ENCODE measurements at places on chromosomes 7 and 10.

DNA sequence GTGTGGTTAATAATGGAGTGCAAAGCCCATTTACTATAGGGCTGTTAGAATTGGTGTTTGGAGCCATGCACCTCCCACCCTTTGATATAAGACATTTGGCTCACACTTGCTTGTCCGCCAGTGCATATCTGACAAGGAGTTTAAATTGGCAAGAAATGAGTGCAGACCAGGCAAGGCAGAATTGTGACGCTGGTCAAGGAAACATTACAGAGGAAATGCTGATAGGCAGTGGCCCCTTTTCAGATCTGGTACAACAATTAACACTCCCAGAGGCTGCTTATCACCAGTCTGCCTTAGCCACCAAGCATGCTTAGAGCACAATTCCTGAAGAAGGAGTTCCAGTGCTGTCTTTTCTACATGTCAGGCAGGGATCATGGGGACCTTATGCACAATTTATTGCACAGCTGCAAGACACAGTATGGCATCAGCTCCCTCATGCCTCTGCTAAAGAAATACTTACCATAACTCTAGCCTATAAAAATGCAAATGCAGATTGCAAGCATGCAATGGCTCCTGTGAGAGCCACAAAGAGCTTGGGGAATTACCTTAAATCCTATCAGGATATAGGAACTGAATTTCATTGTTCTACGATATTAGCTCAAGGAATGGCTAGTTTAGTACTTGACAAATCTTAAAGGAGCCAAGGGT, 35.2 kb downstream of the OR13A1 start:
- no peak for DNase-seq

GRCh38 chr7:106866298-106867281, 1.5 kb downstream of the PIK3CG start:
- DNase-seq, result no peak

DNA sequence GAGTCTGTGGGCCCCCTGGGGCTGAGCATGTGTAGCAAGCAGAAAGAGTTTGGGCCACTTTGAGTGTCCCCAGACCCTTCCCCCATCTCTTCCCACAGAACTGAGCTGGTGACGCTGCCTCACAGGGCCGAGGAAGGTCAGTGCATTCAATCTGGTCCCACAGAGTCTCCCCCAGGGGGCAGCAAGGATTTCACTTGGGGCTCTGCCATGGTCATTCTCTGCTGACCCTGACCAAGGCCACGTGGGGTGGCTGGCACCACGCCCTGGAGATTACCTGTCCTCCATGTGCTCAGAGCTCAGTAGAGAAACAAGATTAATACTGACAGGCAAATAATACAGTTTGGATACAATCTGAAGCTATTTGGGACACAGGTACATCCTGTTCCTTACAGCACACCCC, 30.2 kb downstream of the ADRA2A start:
- DNase-seq, result no peak

GRCh38 chr10:11448190-11448544, 163.3 kb downstream of the USP6NL start:
- no peak for DNase-seq

- no peak for DNase-seq
These were observed 65.2 kb downstream of the DKK1 start for GRCh38 chr10:52379287-52379686.

DNA sequence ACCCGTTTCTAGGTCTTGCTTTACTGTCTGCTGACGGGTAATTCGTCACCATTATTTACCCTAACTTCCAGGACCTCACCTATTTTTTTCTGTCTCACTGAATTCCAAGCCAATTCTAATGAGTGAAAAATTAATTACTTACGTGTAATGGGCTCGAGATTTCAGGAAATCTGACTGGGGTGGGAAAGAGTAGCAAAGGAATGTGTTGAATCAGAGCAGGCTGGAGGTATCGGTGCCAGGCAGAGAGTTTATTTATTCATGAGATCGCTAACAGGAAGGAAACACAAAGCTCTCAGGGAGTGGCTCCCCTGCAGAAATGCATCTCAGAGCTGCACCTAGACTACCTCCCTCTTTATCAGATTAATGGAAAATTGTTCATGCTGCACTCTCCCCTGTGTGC, 4.0 kb upstream of the DIP2C start:
- no peak for DNase-seq

DNA sequence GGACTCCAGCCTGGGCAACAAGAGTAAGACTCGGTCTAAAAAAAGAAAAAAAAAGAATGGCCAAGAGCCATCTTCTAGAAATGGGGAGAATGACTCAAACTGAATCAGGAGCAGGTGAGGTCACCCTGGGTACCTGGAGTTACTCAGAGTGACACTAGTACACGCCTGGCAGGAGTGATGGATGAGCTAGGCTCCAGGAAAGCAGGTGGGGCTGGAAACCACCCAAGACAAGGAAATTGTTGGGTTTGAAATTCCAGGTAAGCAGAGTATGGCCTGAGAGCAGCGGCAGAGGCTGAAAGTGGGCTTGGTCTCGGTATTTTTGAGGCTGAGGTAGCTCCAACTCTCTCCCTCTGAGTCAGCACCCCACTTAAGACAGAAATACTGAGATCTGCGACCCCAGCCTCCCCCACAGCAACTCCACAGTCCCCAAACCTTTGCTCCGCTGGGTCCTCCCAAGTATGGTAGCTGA, 18.5 kb downstream of the DDIT4 start:
- DNase-seq, result no peak

- DNase-seq, result no peak
These were observed 77.8 kb downstream of the SHH start for GRCh38 chr7:155734445-155734809.

- peak; percentile 26 for DNase-seq
These were observed 44.2 kb downstream of the JMJD1C start for GRCh38 chr10:63421591-63421990.

DNA sequence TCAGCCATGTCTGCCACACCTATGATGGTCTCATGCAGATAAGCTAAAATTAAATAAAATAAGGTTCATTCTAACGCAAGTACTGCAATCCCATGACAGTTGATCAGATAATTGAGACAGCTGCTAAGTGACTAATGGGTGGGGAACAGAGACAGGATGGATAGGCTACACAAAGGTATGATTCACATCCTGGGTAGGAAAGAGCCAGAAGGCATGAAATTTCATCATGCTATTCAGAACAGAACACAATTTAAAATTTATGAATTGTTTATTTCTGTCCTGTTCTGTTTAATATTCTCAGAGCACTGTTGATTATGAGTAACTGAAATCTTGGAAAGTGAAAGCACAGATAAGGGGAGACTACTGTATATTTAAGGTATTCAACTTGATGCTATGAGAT, 381.8 kb upstream of the SORCS1 start:
- DNase-seq, result no peak

DNA sequence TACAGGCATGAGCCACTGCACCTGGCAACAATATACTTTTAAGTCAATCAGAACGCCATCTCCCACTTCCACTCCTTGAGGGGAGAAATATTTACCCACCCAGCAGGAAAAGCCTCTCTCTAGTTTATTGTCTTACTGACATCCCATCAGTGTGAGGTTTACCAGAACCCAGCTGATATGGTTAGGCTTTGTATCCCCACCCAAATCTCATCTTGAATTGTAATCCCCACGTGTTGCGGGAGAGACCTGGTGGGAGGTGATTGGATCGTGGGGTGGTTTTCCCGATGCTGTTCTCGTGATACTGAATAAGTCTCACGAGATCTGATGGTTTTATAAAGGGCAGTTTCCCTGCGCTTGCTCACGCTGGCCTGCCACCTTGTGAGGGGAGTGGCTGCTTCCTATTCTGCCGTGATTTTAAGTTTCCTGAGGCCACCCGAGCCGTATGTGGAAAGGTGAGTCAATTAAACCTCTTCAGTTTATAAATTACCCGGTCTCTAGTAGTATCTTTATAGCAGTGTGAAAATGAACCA, 37.5 kb upstream of the TPK1 start:
- no peak for DNase-seq

DNA sequence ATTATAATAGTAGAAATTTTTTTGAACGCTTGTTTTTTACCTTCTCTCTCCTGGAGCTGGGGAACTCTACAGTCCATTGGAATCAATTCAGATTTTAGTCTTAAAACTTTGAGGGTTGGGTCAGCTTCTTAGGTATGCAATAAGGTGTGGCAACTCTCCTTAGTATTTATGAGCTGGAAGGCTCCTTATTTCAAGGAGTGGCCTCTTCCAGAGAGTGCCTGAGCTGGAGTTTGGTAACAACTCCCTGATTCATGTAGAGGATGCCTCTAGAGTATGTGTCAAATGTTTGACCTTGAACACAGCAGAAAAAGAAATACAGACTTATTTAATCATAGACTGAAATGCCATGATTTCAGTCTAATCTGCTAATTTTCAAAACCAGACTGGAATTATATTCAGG, 11.1 kb downstream of the CDK14 start:
- DNase-seq, result no peak

DNA sequence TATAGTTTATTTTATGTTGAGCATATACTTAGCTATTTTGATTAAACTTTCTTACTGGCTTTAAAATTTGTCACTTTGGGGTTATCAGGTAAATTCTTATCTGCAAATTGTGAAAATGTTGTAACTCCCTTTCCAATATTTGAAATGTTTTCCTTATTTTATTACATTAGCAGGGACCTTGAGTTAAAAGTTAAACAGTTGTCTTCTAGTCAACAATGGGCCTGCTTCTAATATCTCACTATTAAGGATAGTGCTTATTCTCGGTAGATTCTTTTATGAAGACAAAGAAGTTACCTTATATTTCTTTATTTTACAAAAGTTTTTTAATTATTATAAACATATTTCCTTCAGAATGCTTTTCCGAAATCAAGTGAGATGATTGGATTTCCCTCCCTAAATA, 53.7 kb upstream of the AHR start:
- DNase-seq, result no peak

- no peak for DNase-seq
These were observed 184.0 kb downstream of the DIP2C start for GRCh38 chr10:505419-505818.

GRCh38 chr7:98541101-98541500, 76.0 kb upstream of the NPTX2 start:
- DNase-seq, result no peak

DNA sequence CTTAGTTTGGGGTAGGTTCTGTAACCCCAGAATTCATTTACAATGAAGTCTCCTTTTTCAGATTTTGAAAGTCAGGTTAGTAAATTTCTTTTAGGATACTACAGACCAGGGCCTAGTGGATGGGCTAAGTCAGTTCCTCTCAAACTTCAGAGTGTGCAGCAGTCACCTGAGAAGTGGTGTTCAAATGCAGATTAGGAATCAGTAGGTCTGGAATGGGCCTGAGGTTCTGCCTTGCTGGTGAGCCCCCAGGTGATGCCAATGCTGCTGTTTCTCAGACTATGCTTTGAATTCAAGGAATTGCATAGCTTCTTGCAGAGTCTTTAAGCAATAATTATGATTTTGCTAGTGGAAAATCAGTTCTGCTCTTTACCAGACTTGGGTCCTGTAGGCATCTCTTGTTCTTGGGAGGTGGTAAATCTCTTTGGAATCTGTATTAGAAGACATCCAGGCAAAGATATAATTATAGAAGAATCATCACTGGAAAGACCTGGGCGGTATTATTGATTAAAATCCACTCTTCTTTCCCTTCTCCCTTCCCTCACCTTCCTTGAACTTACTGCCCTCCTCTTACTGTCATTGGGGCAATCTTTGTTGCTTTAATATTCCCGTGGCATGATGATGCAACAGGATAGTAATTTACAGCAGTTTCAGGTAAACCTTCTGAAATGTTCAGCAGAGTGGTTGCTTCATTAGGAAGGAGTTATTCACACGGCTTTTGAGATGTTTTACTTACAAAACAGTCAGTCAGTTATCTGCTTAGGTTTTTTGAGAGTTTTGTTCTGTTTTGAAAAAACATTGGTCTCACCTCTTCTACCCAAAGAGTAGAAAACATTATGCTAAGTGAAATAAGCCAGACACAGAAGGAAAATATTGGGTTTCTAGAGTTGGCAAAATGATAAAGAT, 87.2 kb downstream of the NRF1 start:
- no peak for DNase-seq

GRCh38 chr7:41979834-41980307, 257.1 kb downstream of the GLI3 start:
- no peak for DNase-seq

GRCh38 chr7:156147756-156148504, 335.7 kb upstream of the SHH start:
- no peak for DNase-seq

DNA sequence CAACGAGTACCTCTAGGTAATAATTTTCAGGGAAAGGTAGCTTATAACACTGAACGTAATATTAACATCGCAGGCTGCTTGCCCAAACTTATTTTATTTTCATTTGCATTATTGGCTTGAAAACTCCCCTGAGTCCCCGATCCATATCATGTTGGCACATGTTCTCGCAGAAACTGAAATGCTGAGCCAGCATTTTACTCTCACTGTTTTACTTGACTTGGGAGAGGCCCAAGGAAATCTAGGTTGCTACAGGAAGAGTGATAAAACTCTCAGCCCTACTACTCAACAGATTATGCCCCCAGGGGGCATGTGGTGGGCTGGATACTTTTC, 183.5 kb upstream of the HABP2 start:
- DNase-seq, result no peak

- no peak for DNase-seq
These were observed 64.9 kb downstream of the USP6NL start for GRCh38 chr10:11546581-11546980.

- no peak for DNase-seq
These were observed 1.8 kb upstream of the VWC2 start for GRCh38 chr7:49771427-49772176.

DNA sequence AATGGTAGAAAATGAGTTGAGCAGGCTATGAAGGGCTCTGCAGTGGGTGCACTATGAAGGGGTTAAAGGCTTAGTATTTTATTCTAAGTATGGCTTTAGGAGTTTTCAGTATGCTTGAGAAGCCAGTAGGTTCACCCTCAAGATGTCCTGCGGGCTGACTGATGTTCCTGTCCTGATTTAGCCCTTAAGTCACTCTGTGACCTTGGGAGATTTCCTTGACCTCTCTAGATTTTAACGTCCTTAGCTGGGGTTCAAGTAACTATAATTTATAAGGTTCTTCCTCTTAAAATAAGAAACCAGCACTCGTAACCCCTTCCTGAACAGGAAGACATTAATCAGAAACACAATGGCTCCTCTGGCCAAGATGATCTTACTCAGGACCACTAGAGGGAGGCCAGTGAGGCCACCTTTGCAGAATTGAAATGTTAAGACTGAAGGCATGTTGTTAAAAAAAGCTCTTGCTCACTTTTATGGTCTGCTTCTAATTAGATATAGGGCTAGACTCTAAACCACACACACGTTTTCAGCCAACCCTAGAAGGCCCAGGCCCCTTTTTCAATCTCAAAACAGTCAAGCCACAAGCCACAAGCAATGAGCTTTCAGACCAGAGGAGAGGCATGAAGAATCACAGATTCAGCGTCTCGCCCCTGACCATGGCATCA, 41.9 kb downstream of the CDK1 start:
- DNase-seq, result no peak
